ENCODE measurements at places on chromosomes 2 and 18.

DNA sequence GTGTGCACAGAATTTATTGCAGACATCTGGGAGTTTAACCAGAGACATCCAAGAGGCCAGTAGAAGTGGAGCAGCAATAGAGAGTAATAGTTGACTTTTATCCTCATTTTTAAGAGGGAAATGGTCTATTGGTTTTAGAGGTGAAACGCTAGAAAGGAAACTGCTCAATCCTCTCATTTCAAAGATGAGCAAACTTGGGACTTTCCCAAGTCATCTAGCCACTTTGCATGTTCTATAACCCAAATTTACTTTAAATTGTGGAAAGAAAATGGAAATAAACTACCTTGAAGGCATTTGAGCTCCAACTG lies 601.7 kb downstream of the ARHGAP15 start:
- no peak for DNase-seq

DNA sequence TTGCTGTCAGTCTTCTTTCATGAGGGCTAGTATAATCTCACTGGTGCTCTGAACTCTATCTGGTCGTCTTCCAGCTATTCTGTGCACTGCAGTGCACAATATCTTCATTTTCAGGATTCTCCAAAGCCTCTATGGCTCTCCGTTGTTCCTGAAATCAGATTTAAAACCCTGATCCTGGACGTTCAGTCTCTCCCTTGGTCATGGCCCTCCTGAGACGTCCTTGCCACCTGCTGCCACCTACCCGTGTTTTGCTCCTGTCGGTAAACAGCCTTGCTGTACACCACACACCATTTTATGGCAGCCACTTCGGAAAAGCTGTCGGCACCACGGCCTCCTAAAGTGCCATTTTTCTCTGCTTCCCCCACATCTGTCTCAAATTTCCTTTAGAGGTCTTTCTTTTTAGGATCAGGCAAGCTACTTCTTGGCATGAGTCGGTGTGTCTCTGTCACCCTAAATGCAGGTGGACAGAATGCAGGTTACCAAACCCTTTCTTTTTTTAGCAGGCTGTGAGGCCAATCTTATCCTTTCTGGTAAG lies 170.0 kb downstream of the HRH4 start:
- DNase-seq: no peak

GRCh38 chr2:182858671-182859070 lies 7.8 kb downstream of the FRZB start:
- no peak for DNase-seq

DNA sequence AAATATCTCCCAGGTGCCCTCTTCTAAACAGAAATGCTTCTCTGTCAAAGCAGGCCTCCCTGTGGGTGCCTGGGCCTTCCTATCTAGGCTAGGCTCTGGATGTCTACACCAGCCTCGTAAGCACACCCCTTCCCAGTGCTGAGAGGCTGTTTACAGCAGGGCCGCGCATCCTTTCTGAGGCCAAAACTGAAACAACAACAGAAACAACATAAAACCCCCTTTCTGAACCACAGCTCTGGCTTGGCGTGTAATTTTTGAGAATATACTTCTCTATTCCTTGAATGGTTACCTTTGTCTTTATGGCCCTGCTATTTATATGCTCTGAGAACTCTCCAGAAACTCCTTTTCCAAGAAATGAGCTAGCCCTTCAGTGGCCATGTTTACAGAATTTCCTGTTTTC lies 118.4 kb downstream of the BCL2L11 start:
- no peak for DNase-seq

GRCh38 chr2:43262951-43263350 lies 36.5 kb upstream of the ZFP36L2 start:
- DNase-seq: no peak

GRCh38 chr18:5447442-5447841 lies 96.4 kb downstream of the EPB41L3 start:
- no peak for DNase-seq

All from NK-92 treated with Interleukin-12 subunit alpha and Interleukin-12 subunit beta, amount 100 ng/mL, for 24 hours (cell line).